Astrocyte of the spinal cord (primary cell): ENCODE measurements at places on chromosomes 7 and 10.

DNA sequence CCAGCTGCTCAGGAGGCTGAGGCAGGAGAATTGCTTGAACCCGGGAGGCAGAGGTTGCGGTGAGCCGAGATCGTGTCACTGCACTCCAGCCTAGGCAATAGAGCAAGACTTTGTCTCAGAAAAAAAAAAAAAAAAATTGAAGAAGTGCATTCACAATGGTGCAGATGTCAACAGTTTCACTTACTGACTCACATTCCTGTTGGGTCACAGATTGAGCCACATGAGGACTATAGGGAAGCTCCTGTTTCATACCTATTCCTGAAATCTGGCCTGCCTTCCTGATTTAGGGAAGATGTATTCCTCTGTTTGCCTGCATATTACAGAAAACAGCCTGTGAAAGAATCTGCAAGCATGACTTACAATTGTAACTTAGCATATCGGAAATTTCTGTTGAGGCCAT is 78.2 kb downstream of the AKR1C4 start:
- DNase-seq, result no peak

DNA sequence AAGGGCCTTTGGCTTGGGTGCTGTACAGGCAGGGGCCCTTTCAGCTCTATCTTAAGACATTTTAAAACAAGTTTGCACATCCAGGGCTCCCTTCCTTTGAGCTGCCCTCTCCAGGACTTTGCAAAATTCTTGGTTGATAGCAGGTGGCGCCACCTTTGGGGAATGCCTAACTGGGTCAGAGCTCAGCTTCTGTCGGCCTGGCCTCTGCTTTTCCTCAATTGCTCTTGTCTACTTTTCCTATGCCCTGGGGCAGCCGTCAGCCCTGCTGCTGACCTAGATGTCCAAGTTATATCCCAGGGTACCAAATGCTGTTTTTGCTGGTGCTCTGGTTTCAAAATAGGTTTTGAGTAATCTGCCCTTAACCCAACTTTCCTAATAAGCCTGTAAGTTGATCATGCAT is 65.8 kb downstream of the APBB1IP start:
- no peak for DNase-seq

- no peak for DNase-seq
These were observed 5.5 kb upstream of the VWDE start for GRCh38 chr7:12409097-12409711.

DNA sequence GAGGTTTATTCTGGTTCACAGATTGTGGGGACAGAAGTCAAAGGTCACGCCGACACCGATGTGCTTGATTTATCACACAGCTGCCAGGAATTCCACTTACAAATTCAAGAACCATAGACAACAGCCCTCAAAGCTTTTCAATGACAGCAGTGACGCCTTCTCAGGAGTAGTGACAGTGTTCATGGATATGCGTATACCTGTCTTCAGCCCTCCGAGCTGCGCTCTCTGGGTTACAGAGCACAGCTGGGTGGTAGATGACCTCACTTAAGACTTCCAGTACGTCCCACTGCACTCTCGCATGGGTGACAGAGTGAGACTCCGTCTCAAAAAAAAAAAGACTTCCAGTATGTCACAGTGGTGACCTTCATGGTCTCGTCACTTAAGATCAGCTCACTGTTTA is 108.5 kb downstream of the TCERG1L start:
- DNase-seq, result no peak

DNA sequence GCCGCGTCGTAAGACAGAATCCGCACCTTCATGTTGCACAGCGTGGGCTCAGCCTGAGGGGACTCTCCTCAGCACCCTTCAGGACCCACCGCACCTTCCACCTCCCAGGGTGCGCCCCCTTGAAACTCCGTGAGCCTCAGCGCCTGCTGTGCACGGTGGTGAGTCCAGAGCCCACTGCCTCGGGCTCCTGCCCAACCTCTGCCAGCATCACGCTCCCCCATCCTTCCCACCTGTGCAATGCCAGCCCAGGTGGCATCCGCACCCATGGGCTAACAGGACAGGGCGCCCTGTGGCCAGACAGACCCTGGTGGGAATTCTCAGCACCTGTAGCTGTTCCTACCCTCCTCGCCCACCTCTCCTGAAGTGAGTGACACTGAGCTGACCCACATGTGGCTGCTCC is 96.4 kb downstream of the DYNC2I1 start:
- no peak for DNase-seq

GRCh38 chr7:94295850-94296249 is 98.8 kb upstream of the COL1A2 start:
- peak; percentile 88 for DNase-seq

DNA sequence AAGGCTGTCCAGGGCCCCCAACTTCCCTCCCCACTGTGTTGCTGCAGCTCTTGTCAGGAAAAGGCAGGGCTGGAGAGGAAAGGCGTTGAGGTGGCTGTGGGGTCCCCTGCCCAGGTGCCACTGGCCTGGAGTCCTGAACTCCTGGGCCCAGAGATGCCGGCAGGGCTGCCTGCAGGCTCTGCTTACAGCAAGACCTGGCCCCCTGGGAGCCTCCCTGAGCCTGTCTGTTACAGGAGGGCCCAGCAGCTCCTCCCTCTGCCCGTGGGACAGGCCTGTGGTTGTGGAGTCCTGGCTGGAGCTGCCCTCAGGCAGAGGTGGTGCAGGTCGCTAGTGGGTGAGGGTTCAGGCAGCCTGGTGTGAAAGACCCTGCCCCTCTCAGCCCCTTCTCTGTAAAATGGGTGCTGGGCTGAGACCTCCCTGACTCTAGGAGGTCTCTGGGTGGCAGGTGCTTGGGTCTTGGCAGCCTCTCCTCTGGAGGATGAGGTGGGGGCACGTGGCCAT is 9.9 kb downstream of the ANTXRL start:
- DNase-seq, result no peak
